ENCODE measurements at places on chromosomes 2 and 18. TPM values are rescaled to one million over a fixed set of nuclear protein-coding genes. Genes with fewer than 3 reads are reported as not detected.

PCARE gene
- total RNA-seq: not detected

REG3A gene
- total RNA-seq: not detected

ALKAL2 gene
- total RNA-seq: not detected

LNPK gene
- total RNA-seq: 36.0 TPM

LDAH gene
- total RNA-seq: 27.0 TPM

LYPD1 gene
- total RNA-seq: not detected

CNDP1 gene
- total RNA-seq: not detected

INHBB gene
- not detected for total RNA-seq

RAB6C gene
- total RNA-seq: not detected

TRABD2A gene
- total RNA-seq: 42.2 TPM

CYP1B1 gene
- 6.3 TPM for total RNA-seq

BAZ2B gene
- 8.4 TPM for total RNA-seq

SULT1C4 gene
- total RNA-seq: not detected

GTF2A1L gene
- total RNA-seq: not detected

NR4A2 gene
- total RNA-seq: 19.1 TPM

EML6 gene
- 0.16 TPM for total RNA-seq

TMEM163 gene
- total RNA-seq: not detected

SPR gene
- 9.8 TPM for total RNA-seq

ZNF892 gene
- total RNA-seq: 3.8 TPM
